ENCODE measurements at places on chromosomes 12 and 14.
A peak's percentile ranks its signal among the peaks of the same experiment; 100 is the strongest.

DNA sequence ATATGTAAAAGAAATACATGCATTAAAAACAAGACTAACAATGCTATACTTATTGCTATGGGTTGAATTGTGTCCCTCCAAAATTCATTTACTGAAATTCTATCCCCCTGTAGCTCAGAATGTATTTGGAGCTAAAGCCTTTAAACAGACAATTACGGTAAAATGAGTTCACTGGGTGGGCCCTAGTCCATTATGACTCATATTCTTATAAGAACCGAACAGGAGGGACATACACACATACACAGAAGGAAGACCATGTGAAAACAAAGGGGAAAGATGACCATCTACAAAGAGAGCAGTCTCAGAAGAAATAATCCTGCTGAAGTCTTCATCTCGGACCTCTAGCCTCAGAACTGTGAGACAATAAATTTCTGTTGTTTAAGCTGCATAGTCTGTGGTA, 77.1 kb upstream of the ANKS1B start:
- DNase-seq: no peak

DNA sequence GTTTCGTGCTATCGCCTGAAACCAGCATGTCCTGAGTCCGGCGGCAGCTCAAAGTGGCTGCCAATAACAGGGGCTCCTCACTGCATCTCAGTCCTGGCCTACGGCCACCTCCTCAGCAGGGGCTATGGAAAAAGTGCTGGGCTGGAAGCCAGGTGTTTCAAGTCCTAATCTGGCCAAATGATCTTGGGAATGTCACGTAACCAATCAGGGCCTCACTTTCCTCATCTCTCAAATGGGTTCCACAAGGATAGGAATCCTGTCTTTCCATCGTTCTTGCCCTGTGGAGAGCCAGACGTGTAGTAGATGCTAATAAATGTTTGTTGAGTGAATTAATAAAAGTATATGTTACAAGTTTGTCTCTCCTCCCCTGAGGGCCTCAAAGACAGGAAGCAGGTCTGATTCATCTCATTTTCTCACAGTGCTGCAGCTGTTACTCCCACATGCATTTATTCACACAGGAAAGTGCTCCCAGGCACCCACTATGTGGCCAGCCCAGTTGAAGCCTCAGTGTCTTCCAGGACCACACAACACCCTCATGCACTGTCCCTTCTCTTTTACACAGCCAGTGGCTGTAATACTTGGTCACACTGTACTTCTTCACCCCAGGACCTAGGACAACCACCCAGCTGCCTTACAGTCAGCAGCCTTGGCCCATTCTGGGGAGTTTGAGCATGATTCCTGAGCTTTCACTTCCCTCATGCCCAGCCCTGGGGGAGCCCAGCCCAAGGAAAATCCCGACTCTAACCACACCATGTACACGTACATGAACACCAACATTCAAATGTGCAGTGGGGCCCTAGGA, 5.0 kb downstream of the CMKLR1 start:
- no peak for DNase-seq

GRCh38 chr14:79552778-79553177, 658.5 kb downstream of the DIO2 start:
- no peak for DNase-seq

DNA sequence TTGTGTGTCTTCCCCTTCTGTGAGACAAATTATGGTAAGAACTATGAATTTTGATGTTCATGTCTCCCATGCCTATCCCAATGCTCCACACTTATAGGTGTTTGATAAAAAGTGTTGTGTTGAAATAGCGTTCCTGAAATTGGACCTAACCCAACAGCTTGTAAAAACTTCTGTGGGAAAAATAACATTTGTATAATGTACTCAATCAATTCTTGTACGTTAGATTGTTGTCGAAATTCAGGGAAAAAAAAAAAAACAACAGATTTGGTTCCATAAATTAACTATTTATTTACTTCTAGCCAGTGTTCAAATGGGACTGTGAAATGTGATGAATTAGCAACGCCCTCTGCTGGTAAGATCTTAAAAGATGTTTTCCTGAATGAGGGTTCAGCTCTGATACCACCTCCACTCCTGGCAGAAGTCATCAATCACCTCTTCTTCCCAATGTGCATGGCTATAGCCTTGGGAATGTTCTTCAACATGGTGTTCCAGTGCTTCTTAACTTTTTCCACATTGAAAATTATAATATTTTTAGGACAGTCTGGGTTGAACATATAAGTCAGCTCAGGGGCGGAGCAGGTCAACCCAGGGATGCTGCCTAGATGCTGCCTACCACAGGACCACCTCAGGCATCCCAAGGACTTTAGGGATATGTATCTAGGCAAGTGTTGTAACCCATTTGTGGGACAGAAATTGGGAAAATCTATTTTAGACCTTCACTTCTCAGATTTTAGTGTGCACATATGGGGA, 170.6 kb downstream of the OTOGL start:
- no peak for DNase-seq

- DNase-seq: no peak
Observed at GRCh38 chr12:116418551-116418950, 140.6 kb upstream of the MAP1LC3B2 start.

- DNase-seq: no peak
Observed at GRCh38 chr12:113860950-113861349, 105.2 kb downstream of the RBM19 start.

GRCh38 chr12:108665608-108666202, 32.0 kb upstream of the SELPLG start:
- no peak for DNase-seq

DNA sequence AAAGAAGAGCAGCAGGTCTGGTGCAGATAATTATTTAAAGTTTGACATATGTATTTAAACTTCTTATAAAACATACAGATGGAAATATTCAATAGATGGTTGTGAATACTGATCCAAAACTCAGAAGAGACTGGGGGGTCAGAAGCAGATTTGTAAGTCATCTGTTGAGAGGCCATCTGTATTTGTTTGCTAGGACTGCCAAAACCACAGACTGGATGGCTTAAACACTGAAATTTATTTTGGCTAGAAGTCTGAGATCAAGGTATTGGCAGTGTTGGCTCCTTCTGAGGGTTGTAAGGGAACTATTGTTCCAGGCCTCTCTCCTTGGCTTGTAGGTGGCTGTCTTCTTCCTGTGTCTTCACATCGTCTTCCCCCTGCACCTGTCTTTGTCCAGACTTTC, 153.9 kb downstream of the LRRK2 start:
- DNase-seq: no peak

- DNase-seq: no peak
Observed at GRCh38 chr12:82953397-82953796, 266.7 kb downstream of the TMTC2 start.

DNA sequence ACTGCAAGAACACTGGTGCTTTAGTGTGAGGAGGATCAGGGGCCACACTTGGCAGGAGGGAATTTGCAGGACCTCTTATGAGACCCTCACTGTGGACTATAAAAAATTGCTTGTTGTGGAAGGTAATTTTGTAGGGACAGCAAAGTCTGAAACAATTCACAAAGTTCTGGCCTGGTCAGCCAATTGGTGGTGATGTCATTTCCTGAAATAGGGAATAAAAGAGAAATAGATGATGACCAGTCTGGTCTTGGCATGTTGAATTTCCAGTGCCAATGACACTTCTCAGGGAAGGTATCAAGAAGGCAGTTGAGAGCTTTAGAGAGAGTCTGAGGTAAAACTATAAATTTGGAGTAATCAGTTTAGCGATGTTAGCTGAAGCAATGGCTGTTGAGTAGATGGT, 129.3 kb upstream of the LMNTD1 start:
- no peak for DNase-seq

- DNase-seq: no peak
Observed at GRCh38 chr14:79629411-79630287, 581.7 kb downstream of the DIO2 start.

DNA sequence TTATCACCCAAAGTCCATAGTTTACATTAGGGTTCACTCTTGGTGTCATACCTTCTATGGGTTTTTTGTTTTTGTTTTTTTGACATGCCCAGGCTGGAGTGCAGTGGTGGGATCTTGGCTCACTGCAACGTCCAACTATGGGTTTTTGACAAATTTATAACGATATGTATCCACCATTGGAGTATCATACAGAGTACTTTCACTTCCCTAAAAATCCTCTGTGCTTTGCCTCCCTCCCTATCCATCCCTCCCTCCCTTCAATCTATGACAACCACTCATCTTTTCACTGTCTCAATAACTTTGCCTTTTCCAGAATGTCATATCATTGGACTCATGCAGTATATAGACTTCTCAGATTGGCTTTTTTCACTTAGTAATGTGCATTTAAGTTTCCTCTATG, 139.0 kb upstream of the CCDC198 start:
- no peak for DNase-seq

- DNase-seq: no peak
Observed at GRCh38 chr12:75981247-75982168, 50.1 kb downstream of the PHLDA1 start.

DNA sequence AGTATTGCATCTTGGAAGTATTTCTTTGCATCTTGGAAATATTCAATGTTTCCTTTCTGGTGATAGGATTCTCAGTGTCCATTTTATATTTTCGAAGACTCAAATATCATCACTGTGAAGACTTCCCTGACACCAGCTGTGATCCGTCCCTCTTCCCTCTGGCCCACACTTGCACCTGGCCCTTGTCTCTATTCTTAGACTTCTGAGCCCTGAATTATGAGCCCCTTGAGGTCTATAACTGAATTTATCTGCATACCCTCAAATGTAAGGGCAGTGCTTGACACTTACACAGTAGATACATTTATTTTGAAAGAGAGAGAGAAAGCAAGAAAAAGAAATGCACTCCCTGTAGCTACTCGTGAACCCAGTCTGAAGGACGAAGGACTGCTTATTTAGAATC, 376.7 kb downstream of the ZFP36L1 start:
- no peak for DNase-seq

DNA sequence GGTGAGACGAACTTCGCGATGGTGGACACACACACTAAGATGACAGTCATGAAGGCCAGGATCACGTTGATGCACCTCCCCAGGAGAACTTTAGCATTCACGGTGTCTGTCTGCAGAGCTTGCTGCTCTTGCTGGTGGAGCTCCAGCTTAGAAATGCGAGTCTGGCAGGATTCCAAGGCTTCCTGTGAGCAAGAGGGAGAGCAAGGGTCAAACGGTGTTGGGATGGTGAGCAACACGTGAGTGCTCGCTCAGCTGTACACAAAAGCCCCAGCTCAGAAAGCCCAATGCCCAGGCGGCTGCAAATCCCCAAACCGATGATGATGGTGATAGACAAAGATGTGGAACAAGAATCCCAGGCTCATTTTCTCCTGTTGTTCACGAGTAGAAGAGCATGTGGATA, 78.8 kb downstream of the TMCC3 start:
- no peak for DNase-seq

GRCh38 chr14:104852280-104852663, 12.8 kb upstream of the CEP170B start:
- no peak for DNase-seq

DNA sequence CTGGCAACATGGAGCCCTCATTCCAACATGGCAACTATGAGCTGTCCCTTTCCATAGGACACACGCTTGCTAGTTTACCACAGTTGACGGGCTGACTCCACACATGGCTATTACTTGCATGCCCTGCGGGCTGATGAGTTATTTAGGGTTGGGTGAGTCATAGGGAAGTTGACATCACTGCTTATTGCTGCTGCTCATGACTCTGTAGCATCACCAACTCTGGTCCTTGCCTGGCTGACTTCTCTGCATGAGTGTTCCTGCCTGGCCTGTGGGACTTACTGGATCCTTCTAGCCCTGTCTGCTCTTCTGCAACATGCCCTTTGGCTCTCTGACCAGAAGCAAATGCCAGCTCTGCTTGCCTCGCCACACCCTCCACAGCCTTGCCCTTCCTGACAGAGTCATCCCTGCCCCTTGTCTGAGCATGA, 199.5 kb downstream of the ANO6 start:
- DNase-seq: peak; percentile 97

GRCh38 chr14:33564774-33565630, 385.9 kb downstream of the EGLN3 start:
- DNase-seq: no peak

All from BJ (cell line).